ENCODE measurements at places on chromosomes 2 and 18. TPM values are rescaled to one million over a fixed set of nuclear protein-coding genes. Genes with fewer than 3 reads are reported as not detected.

- peak; percentile 60 for DNase-seq
Observed at GRCh38 chr2:28355521-28356094, 37.0 kb upstream of the FOSL2 start.

DNA sequence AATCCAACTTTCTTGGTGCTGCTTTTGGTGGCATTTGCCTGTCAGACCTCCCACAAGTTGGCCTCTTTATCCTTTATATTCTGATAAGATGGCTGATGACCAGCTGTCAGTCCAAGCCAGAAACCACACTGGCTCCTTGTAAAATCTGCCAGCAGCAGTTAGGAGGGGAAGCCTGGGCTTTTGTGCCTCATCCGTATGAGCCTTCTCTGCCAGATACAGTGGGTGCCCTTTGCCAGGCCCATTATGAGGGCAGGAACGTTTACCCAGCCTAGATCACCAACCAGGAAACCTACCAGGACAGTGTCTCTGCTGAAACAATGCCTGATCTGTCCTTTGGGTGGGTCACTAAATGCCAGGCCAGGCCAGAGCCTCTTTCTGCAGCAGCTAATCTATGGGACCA, 202.9 kb upstream of the SP5 start:
- DNase-seq: no peak

Gene MEP1B
- total RNA-seq: not detected

DNA sequence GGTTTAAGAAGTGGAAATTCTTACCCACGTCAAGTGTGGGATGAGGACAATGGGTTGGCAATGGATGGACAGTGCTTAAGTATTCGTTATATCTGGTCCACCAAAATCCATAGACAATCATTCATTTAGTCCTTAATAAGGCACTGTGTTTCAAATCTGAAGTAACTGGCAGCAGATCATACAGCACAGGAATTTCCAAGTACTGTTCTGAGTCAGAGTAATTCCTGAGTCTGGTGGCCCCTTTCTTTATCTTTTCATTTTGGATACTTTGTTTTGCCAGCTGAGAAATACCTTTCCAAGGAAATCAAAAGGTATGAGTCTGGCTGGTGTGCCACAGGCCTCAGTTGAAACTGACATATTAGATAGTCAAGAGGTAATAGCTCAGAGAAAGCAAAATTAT, 31.4 kb upstream of the CCDC102B start:
- no peak for DNase-seq

GRCh38 chr2:210895132-210895531, 338.7 kb downstream of the CPS1 start:
- DNase-seq: no peak

- DNase-seq: peak; percentile 57
Observed at GRCh38 chr2:128317181-128317898, 1.3 kb downstream of the HS6ST1 start.

DNA sequence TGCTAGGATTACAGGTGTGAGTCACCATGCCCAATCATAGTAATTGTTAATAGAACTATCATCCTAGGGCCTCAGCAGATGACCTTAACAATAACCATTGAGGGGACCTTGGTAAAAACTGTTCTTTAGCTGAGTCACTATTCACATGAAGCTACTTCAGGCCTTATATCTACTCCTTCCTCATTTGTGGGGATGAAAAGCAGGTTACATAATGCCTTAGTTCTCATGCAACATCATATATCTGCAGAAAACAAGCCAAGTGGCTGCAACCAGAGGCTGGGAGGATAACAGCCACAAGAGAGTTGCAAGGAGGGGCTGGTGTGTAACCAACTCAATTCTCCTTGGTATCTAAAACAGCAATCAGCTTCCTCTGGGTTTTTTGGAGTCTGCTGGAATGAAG, 445.4 kb downstream of the NBAS start:
- DNase-seq: no peak

GRCh38 chr18:77784759-77785379, 535.2 kb downstream of the GALR1 start:
- no peak for DNase-seq

DNA sequence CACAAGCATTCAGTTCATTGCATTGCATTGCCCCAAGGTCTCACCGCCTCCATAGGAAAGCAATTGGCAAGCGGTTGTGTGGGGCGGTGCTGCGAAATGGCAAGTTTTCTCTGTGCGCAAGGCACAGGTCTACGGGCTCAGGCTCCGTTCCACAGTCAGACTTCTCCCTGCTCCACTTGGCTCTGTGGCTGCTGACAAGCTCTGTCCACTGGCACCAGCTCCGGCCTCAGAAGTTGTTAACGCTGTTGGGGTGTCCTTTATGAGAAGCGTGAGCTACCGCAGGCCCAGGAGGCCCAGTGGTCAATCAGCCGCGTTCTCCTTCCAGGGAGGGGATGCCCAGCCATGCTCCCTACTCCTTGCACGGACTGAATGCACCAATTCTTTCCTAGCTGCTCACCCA, 87.0 kb upstream of the GATA6 start:
- no peak for DNase-seq

DNA sequence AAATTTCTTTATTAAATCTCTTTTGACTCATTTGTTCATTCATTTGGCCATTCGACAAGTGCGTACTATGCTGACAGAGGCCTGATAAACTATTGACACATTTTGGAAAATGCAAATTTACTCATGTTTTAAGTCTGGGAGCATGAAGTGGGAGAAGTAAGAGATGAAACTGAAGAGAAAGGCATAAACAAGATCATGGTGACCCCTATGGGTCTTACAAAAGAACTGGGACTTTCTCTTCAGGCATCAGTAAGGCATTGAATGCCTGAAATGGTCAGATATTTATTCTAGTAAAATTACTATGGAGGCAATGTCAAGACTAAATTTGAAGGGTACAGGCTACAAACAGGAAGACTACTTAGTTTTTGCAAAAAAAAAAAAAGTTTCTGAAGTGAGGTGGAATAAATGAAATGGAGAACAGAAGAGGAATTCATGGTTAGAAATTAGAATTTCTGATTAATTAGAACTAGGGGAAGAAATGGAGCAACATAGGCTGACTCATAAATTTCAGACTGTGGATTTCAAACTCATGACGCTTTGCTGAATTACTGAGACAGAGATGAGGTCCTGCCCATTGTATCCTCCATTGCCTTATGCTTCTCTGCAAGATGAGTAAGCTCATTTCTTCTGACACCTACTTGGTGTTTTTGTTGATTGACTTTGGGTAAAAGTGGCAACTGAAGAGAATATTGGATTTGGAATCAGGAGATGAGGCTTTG, 32.7 kb downstream of the VSNL1 start:
- DNase-seq: no peak

- DNase-seq: no peak
Observed at GRCh38 chr2:61978522-61978921, 73.0 kb downstream of the COMMD1 start.

Gene CNDP1
- not detected for total RNA-seq

DNA sequence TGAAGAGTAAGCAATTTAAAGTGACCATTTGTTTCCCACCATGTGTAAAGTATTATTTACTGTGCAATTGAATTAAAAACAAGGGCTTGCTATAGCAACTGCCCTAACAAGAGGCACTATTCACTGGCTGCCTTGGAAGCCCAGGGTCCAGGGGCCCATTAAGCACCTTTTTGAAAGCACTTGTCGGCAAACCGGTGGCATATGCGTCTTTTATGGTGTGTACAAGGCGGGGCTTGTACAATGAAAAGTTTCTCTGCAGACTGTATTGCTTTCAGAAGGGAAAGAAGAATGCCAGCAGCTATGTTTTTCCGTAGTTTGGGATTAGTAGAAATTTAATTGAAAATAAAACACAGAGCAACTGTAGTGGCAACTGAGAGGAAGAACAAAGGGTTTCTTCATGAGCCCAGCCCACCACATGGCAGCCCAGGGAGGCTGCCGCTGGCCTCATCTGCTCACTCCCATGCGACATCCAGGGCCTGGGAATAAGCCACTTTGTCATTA, 279.5 kb upstream of the PARD3B start:
- no peak for DNase-seq

DNA sequence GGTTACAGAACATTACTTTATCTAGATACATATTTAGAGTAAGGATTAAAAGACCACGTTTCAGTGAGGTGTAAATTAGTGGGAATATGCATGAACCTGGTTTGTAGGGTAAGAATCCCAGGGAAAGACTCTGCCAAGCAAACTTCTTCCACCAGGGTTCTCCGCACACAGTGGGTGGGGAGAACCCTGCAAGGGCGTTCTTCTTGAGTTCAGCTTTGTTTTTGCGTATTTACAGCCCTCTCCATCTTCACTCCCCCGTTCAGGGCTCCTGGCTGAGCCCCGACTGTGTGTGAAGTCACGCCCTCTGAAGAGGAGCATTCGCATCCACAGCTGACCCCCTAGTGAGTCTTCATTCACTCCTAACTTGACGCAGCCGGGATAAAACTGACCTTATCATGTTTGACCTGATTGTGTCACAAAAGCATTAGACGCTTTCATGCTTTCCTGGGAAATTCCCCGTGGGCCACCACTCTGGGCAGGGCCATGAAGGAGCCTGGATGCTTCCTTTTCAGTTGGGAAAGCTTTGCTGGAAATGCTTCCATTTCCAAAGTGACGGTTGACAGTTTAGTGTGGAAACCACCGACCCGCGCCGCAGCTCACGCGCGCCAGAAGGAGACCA, 1.0 kb downstream of the ALKAL2 start:
- no peak for DNase-seq

Gene IL18RAP
- total RNA-seq: 6.8 TPM

Gene ZC3H15
- total RNA-seq: 44.2 TPM

GRCh38 chr2:239735829-239736357, 289.2 kb downstream of the NDUFA10 start:
- no peak for DNase-seq

DNA sequence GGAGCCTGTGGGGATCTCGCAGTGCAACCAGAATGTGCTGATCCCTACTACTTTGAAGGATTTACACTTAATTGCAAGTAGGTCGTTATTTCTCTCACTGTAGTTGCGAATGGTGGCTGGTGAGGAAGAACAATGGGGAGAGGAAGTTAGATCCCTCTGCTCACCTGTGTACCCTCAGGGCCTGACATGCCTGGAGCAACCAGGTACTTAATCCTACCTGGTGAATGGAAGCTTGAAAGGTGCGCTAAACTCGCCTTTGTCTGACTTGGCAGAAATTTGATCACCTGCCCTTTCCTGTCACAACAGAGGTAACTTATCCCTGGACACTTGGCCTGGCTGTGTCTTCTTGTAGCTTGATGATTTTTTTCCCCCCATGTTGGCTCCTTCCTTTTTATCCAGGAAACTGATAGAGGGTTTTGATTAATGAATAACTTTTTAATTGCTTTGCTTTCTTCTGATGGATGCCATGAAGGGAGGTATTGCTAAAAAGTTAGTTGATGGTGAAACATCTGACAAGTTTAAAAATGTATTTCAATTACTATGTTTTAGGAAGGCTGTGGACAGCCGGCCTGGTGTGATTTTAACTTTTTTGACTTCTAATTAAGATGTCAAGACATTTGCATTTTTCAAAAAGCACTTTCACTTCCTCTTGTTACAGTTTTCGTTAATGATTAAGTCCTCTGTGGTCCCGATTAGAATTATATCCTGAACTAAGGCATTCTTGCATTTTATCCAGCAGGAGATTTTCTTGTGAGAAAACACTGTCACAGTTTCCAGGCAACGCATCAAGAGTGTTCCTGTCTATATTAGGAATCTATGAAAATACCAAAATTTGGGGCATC, 9.2 kb downstream of the SGPP2 start:
- no peak for DNase-seq

Gene HAAO
- 6.1 TPM for total RNA-seq

Gene GALNT13
- 2.4 TPM for total RNA-seq

DNA sequence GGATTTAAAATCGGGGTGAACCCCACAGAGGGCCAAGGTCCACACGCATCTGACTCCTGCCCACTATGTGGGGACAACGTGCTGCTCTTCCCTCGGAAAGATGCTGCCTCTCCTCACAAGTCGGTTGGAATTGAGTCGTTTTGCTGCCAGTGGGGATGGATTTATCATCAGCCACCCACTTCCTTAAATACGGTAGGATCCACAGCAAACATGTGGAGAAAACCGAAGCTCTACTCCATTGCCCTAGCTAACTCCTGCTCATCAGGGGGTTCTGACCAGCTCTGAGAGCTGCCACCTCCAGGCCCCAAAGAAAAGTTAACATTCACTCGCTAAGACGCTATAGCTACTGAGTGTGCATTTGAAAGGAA, 80.9 kb downstream of the CHRNA1 start:
- DNase-seq: no peak

DNA sequence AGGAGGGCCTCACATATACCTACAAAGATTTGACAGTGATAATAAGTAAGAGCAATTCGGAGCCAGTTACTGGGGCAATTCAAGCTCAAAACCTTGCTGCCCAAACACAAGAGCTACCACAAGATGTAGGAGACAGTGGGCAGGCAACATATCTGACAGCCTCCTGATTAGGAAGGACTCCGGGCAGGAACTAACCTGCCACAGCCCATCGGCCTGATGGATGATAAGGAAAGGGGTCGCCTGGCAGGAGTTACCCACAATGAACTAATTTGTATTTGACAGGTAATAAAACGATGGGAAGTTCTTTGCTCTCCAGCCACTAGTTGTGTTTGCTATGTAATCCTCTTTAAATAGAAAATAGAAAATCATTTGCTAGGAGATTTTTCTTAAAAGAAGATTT, 100.2 kb downstream of the ARHGAP15 start:
- DNase-seq: no peak

Gene SLC40A1
- total RNA-seq: 135 TPM

DNA sequence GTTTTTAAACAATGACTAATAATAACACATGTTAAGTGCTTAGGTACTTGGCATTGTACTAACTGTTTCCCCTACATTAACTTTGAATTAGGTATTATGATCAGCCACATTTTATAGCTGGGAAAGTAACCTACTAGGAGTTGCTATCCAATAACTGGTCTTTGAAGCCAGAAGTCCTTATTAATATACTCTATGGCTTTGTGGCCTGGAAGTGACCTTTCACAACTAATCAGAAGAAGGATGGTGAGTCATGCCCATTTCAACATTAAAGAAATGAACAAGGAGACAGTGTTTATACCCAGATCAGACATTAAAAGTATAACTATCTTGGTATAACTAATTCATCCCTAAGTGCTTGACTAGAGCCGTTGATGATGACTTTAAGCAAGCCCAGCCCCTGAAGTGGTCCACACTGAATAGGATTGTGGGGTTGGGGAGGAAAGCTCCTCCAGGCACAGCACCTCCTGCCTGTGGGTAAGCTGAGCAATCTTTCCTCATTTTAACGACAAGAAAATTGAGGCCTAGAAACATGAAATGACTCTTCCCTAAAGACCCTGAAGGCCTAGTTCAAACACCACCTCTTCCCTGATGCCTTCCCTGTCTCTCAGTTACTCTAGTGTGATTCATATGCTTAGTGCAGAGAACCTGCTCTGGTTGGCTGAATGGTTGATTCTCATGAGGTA, 71.6 kb upstream of the RFX8 start:
- no peak for DNase-seq
